ENCODE measurements at places on chromosomes 12 and 14. TPM values are rescaled to one million over a fixed set of nuclear protein-coding genes. Genes with fewer than 3 reads are reported as not detected.

DNA sequence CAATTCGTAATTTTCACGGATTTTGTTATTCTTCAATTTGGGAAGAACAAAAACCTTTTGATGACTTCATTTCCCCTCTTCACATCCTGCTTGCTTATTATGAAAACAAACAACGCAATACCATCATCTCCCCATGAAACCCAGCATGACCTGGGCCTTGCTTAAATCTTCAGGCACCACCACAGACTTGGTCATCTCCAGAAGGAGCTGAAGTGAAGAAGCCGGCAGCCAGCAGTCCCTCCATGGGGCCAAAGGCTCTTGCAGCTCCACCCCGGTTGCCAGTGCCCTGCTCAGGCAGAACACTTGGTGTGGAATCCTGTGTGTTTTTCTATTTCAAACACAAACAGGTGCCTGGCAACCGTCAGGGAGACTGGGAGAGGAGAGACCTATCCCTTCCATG is 982.9 kb upstream of the TMEM132C start:
- no peak for DNase-seq

DNA sequence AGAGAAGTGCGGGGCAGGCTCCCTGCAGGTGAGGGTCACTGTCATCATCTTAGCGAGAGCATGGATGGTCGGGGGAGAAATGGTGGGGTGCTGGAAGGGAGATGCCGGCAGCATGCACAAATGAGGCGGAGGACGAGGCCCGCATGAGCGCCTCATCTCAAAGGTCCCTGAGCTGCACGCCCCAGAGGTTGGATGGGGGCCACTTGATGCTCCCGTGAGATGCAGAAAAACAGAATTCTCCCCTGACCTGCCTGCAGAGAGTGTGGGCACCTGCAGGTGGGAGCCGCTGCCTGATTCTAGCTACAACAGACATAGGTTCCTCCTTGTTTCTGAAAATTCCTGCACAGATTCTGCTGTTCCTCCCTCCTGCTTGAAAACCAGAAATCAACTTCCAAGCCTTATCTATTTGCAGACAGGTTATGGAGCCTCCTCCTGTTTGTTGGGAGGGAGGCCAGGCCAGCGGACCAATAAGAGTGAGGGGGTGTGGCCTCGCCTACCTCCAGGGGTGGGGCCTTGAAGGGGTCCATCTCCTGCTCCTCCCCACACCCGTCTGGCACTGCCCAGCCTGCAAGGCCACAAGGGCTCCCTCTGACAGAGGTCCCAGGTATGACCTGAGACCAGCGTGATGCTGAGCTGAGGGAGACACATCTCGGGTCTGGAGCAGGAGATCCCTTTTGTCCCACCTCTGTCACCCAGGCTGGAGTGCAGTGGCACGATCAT is 67.2 kb downstream of the KDM2B start:
- DNase-seq = peak; percentile 91

DNA sequence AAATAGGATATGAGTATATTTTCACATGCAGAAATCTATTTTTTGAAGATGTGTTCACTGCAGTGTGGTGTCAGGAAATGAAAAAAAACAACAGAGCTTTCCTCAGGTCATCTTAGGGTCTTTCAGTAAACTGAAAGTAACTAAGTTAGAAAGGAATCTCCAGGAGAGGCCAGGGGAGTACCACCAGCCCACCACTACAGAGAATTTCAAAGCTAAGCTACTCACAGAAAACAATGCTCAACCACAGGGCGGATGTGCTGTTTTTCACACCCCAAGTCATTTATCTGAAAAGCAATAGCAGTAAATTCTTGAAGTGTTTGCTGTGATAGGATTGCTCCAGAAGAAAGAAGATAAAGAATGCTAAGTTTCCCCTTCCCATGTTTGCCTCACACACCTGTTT is 79.0 kb downstream of the IFNG start:
- DNase-seq = no peak

- DNase-seq = no peak
Observed at GRCh38 chr12:85461127-85461526, 181.1 kb downstream of the ALX1 start.

- DNase-seq = no peak
Observed at GRCh38 chr12:30850684-30851083, 75.9 kb upstream of the TSPAN11 start.

Gene NOS1
- 0.08 TPM for total RNA-seq

DNA sequence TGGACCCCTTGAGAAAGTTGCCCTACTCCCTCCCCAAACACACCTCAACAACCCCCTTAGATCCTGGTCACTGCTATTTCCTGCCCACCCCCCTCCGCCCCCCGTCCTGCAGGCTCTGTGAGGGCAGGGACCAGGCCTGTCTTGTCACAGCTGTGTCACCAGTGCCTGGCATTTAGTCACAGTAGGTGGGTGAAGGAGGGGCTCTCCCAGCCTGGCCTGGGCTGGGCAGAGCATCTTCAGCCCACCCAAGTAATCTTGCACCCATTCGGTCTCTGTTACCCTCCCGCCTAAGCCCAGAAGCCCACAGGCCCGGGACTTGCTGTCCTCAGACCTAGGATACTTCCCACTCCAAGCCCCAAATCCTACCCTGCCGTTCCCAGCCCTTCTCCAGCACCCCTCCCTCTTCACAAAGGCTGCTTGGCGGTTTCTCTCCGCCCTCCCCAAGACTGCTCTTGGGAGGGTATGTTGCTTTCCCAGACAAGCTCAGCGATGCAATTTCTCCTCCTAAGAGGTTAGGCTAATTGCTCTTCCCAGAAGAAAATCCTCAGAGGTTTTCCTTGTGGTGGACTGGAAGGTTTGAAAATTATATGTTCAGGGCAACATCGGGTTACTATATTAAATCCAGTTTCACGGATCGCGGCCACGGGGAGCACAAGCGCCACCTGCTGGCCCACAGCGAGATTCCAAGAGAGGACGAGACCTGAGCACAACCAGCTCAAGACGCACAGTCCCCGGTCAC is 50.8 kb upstream of the ZFP36L1 start:
- peak; percentile 86 for DNase-seq

- no peak for DNase-seq
Observed at GRCh38 chr14:100025111-100025510, 40.1 kb upstream of the EVL start.

Gene AHNAK2
- total RNA-seq = 5.5 TPM

Gene INHBE
- 81.6 TPM for total RNA-seq

Gene PRH2
- total RNA-seq = not detected

DNA sequence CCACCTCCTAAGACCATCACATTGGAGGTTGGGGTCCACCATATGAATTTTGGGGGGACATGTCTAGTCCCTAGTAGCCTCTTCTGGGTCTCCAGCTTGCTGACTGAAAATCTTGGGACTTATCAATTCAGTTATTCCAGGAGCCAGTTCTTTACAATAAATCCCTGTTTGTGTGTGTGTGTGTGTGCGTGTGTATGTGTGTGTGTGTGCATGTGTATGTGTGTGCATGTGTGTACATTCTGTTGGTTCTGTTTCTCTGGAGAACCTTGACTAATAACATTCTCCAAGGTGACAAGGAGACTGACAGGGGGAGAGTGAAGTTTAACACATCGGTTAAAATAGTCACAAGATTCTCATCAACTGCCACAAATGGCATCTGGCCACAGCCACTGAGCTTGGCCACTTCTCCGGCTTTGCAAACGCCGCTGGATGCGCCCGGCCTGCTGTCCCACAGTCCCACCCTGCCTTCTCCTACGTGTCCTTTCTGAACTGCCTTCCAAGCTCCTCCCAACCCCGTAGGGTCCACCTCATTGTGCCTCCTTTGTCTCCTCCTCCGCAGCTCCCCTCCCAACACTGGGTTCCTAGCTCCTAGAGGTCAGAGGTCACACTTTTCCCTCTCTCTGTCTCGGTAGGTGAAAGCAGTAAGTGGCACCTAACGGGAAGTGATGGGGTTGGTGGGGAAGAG is 88.1 kb upstream of the DIO3 start:
- peak; percentile 24 for DNase-seq

Gene TMEM132D
- total RNA-seq = not detected

Gene SDR9C7
- not detected for total RNA-seq

Gene VWF
- total RNA-seq = 6.4 TPM

DNA sequence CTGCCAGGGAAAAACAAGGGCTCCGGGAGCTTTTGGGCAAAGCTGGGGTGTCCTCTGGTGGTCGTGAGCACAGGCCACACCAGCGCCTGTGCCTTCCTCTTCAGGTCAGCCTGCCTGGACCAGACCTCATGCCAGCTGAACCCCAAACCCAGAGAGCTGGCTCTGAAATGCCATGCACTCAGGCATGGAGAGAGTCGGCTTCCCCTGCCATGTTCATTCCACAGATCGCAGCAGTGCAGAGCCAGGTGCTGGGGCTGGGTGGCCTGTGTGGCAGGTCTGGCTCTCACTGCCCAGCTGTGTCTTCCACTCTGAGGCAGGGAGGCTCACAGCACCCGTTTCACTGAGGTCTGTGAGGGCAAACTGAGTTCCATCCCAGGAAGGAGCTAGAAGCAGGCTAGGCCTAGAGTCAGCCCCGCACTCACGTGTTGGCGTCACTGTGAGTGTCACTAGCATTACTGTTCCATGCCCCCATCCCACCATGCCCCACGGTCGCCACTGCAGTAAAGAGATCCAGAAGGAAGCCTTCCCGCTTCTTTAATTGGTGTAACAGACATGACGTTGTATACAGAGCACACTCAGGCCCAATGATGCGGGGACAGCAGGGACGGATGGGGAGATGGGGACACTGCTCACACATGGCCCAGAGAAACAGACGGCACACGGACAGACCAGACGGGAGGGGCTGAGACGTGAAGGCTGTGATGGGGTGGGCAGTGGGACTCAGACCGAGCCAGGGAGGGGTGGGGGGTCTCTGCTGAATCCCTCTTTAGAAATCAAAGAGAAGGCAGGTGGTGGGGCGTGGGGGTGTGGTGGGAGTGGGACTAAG is 2.7 kb downstream of the ARL6IP4 start:
- no peak for DNase-seq

Gene PTMS
- 406 TPM for total RNA-seq

DNA sequence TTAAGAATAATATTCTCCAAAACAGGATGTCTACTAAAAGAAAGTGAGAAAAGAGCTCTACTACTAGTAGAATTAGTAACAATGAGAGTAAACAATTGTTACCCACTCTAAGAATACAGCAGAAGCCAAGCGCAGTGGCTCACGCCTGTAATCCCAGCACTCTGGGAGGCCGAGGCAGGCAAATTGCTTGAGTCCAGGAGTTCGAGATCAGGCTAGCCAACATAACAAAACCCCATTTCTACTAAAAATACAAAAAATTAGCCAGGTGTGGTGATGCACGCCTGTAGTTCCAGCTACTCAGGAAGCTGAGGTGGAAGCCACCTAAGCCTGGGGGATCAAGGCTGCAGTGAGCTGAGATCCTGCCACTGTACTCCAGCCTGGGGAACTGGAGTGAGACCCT is 4.7 kb downstream of the DNAJC14 start:
- DNase-seq = no peak

- no peak for DNase-seq
Observed at GRCh38 chr14:65286443-65286842, 126.1 kb upstream of the FUT8 start.

DNA sequence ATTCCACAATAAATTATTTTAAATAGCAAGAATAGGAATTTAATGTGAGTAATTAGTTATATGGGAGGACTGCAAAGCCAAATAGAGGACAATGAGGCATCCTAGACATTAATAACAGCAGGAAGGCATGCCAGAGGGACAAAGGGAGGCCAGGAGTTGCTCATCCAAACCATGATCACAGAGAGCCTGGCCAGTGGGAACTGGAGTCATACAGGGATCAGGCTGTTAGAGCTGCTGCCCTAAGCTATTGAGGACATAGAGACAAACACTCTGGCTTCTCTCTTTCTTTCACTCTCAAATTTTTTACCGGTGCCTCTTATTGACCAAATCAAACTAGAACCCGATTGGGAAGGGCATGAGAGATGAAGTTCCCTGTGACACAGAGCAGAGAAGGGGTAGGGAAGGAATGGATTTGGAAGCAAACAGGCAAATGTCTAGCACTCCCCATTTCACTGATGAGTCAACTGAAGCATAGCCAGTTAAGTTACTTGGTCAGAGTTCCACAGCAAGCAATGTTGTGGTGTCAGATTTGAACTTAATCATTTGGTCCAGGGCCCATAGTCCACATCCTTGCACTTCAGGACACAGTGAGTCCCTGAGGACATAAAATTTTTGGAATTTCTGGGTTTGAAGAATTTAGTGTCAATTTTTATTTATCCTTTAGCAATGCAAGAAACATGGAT is 17.9 kb upstream of the CFAP54 start:
- no peak for DNase-seq

DNA sequence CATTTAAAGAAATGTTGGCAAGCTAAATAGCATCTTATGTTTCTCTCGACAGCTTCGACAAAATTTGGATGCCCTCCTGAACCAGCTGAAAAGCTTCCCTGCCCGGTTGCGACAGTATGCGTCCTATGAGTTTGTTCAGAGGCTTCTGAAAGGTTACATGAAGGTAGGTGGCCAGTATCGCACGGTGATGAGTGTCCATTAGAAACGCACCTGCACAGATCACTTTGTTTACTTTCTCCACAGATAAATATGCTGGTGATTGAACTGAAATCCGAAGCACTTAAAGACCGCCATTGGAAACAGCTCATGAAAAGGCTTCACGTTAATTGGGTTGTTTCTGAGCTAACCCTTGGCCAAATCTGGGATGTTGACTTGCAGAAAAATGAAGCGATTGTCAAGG is 36.5 kb downstream of the DYNC1H1 start:
- no peak for DNase-seq

Gene PTPRO
- total RNA-seq = 0.58 TPM

DNA sequence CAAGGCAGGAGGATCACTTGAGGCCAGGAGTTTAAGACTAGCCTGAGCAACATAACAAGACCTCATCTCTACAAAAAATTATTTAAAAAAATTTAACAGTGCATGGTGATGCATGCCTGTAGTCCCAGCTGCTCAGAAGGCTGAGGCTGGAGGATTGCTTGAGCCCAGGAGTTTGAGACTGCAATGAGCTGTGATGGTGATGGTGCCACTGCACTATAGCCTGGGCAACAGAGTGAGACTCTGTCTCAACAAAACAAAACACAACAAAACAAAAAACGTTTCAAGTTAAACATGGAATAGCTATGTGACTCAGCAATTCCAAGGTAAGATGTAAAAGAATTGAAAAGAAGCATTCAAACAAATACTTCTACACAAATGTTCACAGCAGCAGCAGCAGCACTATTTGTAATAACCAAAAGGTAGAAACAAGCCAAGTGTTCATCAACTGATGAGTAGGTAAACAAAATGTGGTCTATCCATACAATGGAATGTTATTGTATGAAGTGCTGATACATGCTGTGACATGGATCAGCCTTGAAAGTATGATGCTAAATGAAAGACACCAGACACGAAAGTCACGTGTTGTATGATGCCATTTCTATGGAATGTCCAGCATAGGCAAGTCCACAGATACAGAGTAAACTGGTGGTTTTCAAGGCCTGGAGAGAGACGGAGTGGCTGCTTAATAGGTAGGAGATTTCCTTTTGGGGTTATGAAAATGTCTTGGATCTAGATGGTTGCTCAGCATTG is 31.4 kb downstream of the CFAP251 start:
- no peak for DNase-seq

GRCh38 chr12:55906056-55906455 is 21.6 kb downstream of the PYM1 start:
- no peak for DNase-seq

Gene MYBPC1
- not detected for total RNA-seq

Gene HSPA2
- total RNA-seq = 1.3 TPM
